ENCODE measurements at places on chromosomes 12 and 14.

GRCh38 chr14:33063521-33063920 is 124.8 kb downstream of the NPAS3 start:
- no peak for DNase-seq

- no peak for DNase-seq
These were observed 7.3 kb downstream of the GPR84 start for GRCh38 chr12:54356951-54357356.

DNA sequence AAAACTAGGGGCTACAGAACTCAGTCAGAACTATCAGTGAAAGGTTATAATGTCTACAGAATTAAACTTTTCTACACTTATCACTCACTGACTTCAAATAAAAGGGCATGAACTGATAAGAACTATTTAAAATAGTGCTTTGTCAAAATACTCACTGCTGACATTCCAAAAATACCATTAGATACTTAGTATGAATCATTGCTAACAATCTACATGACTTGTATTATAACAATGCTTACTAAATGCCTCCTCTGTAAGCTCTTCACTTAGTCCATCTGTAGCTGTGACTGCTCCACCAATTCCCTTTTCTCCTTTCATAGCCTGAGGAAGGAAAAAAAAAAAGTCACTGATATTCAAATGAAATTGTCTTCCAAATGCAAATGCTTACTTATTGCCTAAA is 17.0 kb downstream of the NFYB start:
- DNase-seq, result peak; percentile 81

DNA sequence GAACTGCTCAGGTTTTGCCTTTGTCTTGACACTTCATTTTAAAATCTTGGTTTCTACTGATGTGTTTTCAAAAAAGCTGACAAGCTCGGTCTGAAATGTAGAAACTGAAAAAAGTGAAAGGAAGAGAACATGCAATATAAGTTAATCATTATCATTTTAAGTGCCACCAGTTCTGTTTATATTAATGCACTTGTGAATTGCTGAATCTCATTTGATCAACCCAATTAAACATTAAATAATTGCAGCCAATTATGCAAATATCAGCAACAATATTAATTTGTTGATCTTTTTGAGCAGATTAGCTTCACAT is 133.8 kb downstream of the BCAT1 start:
- no peak for DNase-seq

DNA sequence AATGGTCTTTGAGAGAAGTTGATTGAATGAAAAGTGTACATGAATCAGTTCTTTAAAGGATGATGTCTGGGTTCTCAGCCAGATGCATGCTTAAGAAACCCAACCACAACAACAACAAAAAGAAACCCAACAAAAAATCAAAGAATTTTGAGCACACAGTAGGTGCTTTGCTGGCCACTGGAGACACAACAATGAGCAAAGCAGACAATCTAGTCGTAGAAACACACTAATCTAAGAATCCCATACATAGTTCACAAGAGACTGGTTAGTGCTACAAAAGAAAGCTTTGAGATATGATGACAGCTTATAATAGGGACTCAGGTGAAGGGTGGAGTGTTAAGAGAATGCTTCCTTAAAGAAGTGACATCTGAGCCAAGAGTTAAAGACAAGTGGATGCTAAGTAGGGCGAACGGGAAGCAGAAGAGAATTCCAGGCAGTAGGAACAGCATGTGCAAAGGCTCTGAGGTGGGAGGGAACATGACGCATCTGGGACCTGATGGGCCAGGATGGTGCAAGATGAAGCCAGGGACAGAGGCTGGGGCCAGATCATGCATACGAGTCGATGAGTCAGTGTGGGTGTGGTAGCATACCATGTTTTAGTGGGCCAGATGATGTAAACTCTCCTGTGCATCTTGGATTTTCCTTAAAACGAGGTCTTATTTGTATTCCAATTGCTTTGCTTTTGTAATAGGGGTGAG is 4.6 kb upstream of the HIP1R start:
- peak; percentile 78 for DNase-seq

DNA sequence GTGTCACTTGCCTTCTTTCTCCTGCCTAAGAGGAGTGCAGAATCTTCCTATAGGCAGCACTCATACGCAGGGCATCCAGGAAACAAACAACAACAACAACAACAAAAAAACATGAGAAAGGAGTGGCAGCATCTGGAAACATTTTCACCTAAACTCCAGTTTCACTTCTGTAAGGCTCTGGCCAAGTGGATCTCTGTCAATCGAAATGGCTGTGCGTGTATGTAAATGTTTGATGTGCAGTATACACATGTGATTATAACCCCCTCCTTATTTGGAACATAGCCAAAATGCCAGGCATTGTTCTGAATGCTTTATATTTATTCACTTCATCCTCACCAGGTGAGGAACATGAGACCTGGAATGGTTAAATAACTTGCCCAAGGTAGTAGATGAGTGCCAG is 76.8 kb downstream of the COX16 start:
- no peak for DNase-seq

- no peak for DNase-seq
These were observed 73.3 kb downstream of the MOK start for GRCh38 chr14:102231476-102232347.

DNA sequence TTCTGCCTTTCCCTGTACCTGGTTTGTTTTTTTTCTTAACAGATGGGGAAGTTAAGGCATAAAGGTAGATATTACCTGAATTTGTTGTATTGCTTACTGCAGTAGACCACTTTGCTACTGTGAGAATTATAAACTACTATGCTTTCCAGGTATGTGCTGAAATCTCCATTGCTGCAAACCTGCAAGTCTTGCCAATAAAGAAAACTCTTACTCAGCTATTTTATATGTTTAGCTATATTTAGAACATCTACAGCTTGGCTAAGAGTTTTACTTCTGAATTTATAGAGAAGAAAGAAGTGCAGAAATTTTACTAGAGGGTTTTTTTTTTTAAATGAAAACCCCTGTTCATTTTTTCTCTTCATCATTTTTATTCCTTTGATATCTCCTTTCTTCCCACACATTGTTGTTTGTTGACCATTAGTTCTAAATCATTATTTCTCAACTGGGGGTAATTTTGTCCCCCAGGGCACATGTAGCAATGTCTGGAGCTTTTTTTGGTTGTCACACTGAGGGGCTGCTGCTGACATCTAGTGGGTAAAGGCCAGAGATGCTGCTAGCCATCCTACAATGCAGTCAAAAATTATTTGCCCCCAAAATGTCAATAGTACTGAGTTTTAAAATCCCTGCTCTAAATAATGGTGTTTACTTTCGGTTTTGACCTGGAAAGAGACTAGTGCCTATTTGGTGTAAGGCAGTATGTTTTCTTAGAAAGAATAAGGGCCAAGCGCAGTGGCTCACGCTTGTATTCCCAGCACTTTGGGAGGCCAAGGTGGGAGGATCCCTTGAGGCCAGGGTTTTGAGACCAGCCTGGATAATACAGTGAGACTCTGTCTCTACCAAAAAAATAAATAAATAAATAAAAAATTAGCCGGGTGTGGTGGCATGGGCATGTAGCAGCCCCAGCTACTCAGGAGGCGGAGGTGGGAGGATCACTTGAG is 48.6 kb downstream of the PCNX1 start:
- DNase-seq, result peak; percentile 45

Measured in fibroblast of skin of back (primary cell).